ENCODE measurements at places on chromosomes 6 and 20.

DNA sequence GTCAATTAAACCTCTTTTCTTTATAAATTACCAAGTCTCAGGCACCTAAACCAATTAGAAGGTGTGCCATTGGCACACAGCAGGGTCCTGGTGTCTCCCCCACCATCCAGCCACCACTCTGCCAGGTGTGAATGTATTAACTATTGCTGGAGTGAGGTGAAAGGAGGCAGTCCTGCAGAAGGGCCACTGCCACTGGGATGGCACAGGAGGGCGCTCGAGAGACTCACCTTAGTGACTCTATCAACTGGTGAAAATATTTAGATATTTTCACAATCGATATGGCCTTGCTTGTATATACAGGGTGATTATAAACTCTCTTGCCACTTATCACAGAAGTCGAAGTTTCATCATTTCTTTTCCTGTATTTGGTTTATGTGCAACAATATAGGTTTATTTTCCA is 145.6 kb upstream of the ESR1 start:
- DNase-seq = no peak

DNA sequence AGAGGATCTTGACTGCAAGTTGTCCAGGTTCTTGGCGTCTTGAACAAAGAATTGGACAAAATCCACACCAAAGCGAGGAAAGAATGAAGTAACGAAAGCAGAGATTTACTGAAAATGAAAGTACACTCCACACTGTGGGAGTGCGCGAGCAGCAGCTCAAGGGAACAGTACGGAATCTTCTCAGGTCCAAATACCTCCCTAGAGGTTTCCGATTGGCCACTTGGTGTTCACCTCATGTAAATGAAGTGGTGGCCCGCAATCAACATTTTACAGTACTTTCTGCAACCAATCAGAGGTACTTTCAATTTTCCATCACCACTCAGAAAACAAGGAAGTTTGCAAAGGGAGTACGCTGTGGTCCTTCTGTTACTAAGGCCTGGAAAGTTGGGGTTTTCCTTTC is 122.4 kb downstream of the PTPRK start:
- no peak for DNase-seq

- DNase-seq = no peak
Measured at GRCh38 chr20:3894796-3895195, 5.6 kb downstream of the PANK2 start.

DNA sequence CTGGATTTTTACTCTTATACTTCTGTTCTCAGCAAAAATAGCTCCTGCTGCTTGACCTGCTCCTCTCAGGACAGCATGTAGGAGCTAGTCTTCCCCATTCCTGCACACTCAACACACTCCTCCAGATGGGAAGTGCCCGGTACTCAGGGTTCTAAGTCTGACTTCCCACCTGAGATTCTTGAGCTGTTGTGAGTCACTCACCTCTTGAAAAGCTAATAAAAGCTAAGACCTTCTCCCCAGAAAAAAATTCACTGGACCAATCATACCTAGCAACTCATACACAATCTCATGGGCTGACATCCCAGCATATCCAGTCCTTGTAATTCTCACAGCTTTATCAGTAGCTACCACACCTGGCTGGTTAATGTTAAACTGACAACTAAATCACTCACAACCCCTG is 53.5 kb downstream of the TRPC4AP start:
- DNase-seq = no peak

DNA sequence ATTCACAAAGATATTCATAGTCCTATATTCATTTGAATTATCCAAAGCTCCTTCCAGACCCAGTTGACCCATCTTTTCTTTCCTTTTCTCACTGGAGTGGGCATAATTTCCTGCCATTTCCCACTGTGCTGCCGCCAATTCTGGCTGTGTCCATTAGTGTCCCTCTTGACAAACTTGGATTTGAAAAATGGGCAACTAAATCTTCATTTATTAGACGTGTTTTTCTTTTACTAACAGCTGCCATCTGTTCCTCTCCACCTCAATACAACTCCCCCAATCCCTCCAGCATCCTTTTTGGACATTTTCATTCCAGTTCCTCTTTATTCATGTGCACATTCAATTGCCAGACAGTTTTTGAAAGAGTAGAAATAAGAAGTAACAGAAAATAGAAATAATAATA is 90.5 kb downstream of the PCSK2 start:
- DNase-seq = no peak

DNA sequence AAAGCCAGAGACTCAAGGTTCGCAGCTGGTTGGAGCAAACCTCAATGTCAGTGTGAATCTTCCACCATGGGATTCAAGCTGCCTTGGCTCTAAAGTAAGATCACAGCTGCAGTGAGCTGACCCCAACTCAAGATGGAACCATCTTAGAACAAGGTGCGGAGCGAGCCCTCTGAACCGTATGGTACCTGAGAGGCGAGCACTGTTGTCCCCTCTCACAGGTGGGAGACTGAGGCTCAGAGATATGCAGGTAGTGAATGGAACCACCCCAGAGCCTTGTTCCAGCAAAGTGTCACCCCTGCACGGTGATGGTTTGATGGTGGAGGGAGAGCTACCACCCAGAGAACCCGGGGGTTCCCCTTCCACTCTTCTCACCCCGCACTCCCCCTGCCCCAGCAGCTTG is 52.5 kb downstream of the BMP7 start:
- DNase-seq = no peak

DNA sequence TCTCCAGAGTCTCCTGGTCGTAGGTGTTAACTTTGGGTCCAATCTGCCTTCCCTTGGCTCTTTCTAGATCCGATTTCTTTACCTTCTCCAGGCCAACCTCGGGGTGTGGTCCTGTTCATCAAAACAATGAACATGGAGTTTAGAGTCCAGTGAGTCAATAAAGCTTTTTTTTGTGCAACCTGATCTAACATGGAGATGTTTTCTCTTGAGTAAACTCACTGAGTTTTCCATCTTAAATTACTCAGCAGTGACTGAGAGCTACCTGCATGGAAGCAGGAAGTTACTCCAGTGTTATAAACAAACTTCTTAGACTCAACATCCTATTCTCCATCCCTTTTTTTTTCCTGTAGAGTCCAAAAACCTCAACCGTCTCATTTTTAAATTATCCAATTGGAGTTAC is 14.9 kb upstream of the SLC22A1 start:
- no peak for DNase-seq

DNA sequence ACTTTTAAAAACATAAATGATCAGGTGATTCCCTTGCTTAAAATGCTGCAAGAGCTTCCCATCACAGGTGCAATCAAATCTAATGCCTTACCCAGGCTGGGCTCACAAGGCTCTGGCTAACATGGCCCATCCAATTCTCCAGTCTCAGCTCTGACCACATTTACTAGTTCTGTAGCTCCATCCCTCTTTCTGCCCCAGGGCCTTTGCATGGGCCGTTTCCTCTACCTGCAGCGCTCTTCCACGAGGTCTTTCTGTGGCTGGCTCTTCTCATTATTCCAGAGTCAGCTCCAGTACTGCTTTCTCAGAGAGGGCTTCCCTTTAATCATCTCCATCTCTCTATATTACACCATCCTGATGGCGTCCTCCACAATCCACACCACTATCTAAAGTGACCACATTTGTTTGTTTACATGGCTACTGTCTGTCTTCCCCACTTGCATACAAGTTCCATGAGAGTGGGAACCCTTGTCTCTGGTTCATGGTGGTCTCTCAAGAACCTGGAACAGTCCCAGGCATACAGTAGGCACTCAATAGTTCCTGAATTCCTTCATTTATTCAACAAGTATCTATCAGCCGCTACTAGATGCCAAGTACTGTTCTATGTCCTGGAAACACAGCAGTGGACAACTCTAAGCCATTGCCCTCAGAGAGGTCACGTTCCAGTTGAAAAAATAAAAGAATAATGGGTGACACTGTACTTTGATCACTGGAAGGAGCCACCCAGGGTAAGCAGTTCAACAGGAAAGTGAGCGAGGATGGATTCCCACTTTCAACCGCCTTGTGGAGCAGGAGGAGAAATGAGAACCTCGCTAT is 12.6 kb downstream of the CYP24A1 start:
- no peak for DNase-seq

- no peak for DNase-seq
Measured at GRCh38 chr6:73481969-73482368, 20.4 kb downstream of the MTO1 start.

- DNase-seq = no peak
Measured at GRCh38 chr20:38043512-38044300, 10.2 kb downstream of the RPRD1B start.

- DNase-seq = no peak
Measured at GRCh38 chr20:33372993-33373441, 28.3 kb downstream of the CDK5RAP1 start.

GRCh38 chr6:79913369-79913768 is 34.0 kb downstream of the ELOVL4 start:
- DNase-seq = no peak

GRCh38 chr6:5516036-5516435 is 254.7 kb downstream of the FARS2 start:
- DNase-seq = no peak

GRCh38 chr6:41190791-41191190 is 10.2 kb downstream of the TREML2 start:
- DNase-seq = no peak

DNA sequence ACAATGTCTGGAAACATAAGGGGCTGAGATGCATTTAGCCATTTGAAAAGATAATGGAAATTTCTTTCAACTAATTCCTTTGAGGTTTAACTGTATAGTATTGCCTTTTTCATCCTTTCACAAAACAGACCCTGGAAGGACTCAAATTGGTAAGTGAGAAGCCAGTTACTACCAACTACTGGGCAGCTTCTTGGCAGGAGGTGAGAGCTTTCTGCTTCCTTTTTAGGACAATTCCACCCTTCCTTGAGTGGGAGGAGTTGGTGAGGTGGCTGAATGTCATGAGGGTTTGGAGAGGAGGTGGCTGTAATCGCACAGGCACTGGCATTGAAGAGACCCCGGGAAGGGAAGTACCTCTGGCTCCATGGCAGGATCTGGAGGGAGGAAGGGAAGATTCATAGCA is 341.1 kb downstream of the NRN1 start:
- no peak for DNase-seq

DNA sequence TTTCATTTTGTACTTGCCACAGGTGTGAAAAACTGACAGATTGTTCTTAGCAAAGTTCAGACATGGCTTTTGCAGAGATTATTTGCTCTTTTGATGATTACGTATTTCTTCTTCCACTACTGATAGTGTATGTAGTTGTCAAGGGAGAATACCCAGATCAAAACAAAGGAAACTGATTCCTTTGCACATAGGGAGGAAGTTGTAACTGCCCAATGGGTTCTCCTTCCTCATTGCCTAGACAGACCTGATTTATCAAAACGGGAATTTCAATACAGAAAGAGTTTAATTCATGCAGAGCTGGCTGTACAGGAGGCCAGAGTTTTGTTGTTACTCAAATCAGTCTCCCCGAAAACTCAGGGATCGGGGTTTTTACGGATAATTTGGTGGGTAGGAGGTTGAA is 214.7 kb downstream of the BCAS1 start:
- no peak for DNase-seq

GRCh38 chr6:137126875-137127485 is 46.5 kb downstream of the IL22RA2 start:
- no peak for DNase-seq

DNA sequence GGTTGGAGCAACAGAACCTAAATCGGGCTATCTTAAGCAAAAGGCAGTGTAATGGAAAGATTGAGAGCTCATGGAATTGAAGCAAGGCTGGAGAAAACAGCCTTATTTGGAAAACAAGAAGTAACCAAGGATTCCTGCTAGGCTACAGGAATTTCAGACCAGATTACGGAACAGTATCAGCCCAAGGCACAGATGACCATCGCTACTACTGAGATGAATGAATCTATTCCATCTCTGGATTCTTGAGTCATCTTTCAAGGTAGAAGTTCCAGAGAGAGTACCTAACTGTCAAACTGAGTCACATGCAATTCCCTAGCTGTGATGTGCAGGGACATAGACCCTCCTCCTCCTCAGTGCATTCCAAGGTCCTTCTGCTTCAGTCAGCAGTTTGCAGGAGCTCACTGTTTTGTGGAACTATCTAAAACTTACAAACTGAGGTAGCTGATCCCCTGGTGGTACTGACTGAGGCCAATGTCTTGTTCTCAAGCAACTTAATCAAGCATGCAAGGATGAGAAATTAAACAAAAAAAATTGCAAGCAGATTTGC is 62.0 kb upstream of the SMLR1 start:
- DNase-seq = no peak

GRCh38 chr6:169990095-169991030 is 238.9 kb downstream of the ERMARD start:
- DNase-seq = no peak

GRCh38 chr6:87663434-87663833 is 38.6 kb downstream of the AKIRIN2 start:
- DNase-seq = no peak

- DNase-seq = no peak
Measured at GRCh38 chr20:10922941-10923340, 249.1 kb upstream of the JAG1 start.

- no peak for DNase-seq
Measured at GRCh38 chr20:51497542-51498467, 44.7 kb downstream of the NFATC2 start.

- DNase-seq = no peak
Measured at GRCh38 chr20:38534756-38535155, 46.2 kb upstream of the ADIG start.

- DNase-seq = no peak
Measured at GRCh38 chr20:329851-330232, 4.5 kb downstream of the SOX12 start.

DNA sequence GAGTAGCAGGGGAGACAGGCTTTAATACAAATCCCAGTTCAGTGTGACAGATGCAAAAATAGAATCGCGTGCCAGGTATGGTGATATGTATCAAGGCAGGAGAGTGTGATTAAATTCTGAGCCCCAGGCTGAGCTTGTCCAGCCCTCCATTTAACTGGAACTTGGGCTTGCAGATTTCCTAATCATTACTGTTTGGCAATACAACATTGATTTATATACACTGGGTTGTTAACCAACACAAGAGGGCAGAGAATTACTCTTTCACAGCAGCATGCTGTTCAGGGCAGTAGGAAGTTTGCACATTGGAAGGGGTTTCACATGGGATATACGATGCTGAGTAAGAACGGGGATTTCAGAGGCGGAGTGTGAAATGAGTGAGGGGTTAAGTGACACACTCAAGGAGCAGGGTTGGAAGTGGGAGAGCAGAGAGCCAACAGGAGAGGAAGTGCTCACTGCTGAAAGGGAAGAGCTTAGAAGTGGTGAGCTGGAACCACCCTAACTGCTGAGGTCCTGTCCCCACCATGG is 70.8 kb upstream of the ATXN1 start:
- DNase-seq = no peak

DNA sequence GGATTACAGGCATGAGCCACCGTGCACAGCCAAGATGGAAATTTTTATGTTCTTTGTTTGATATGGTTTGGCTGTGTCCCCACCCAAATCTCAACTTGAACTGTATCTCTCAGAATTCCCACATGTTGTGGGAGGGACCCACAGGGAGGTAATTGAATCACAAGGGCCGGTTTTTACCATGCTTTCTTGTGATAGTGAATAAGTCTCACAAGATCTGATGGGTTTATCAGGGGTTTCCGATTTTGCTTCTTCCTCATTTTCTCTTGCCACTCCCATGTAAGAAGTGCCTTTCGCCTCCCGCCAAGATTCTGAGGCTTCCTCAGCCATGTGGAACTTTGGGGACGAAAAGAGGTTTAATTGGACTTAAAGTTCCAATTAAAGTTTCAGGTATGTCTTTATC is 14.6 kb downstream of the EEF1A1 start:
- DNase-seq = no peak
